ENCODE measurements at places on chromosomes 1 and 21. TPM values are rescaled to one million over a fixed set of nuclear protein-coding genes. Genes with fewer than 3 reads are reported as not detected.

- DNase-seq, result no peak
Observed at GRCh38 chr1:8989821-8990220, 36.4 kb downstream of the SLC2A7 start.

DNA sequence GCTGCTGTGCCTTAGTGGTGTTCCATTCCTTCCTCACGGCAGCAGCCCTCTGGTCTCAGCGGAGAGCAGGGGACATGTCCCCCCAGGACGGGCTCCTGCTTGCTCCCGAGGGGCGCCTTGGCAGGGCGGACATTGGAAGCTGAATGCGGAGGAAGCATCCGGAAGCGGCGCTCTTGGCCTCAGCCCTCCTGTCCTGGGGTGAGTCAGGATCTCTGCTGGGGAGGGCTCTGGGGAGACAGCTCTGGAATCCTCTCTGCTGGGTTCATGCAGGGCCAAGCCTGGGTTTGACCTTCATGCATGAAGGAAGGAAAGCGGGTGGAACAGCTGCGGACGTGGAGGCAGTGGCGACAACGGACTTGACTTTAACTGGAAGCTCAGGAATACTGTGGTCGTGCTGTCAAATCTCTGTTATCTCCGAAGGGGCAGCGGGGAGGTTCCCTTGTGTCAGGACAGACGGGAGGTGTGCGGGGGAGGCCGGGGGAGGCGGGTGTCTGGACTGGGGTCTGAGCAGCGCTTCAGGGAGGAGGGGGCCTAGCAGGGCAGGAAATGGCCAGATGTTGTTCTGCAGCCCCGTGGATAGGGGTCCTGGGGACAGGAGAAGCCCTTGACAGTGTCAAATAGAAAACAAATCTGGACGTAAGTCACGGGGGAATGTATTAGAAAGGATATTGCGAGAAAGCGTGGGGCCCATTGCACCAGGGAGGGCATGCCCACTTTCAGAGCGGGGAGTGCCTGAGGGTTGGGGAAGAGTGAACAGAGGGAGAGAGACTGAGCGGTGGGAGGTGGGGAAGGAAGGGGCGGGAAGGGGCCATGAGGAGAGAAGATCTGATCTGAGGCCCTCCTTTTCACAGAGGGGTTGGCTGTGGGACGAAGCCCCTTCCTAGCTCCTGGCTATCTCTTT is 26.6 kb downstream of the CRYAA start:
- peak; percentile 83 for DNase-seq

- DNase-seq, result no peak
Observed at GRCh38 chr1:182778862-182779261, 10.7 kb upstream of the NPL start.

DNA sequence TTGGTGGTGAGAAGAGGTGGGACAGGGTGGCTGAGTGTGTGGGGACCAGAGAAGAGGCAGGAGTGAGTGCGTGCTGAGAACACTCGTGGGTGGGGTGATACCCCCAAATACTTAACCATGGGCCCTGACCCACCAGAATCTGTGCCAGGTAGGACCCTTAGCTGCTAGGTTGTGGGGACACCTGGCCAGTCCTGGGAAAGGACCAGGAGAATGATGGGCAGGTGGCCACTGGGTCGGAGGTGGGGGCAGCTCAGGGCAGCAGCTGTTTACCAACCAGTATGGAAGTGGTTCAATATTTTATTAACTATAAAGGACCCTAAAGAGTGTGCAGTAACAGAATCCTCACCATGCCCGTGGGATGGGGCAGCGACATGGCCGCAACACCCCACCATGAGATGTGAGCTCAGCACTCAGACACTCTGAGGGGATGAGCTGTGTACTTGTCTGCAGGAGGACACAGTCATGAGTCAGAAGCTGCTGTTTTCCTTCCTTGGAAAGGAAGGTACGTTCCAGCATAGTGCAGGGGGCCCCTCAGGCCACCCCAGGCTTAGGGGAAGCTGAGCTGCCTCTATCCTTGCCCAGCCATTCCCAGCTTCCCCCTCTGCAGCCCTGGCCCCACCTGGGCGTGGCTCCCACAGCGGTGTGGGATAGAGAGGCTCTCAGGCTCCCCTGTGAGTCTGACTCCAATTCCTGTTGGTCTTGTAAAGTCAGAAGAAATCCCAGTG is 25.4 kb downstream of the TEX35 start:
- peak; percentile 80 for DNase-seq

DNA sequence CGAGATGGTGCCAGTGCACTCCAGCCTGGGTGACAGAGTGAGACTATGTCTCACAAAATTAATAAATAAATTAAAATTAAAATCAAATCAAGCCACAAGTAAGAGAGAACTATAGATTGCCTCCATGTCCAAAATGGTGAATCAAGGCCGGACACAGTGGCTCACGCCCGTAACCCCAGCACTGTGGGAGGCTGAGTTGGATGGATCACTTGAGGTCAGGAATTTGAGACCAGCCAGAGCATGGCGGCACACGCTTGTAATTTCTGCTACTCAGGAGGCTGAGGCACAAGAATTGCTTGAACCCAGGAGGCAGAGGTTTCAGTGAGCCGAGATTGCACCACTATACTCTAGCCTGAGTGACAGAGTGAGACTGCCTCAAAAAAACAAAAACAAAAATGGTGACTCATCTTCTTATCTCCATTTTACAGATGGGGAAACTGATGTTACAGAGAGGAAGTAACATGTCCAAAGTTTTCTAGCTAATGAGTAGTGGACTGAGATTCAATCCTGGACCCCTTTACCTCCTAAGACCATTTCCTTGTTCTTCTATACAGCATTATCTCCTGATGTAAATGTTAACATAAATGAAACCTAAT is 99.0 kb upstream of the HNRNPU start:
- DNase-seq, result peak; percentile 27

The BCAR3 gene
- total RNA-seq, result 70.5 TPM

The SLAMF9 gene
- not detected for total RNA-seq

All from Daoy (cell line).